NCI-H2171 (cell line): ENCODE measurements at places on chromosomes 3 and 15.

DNA sequence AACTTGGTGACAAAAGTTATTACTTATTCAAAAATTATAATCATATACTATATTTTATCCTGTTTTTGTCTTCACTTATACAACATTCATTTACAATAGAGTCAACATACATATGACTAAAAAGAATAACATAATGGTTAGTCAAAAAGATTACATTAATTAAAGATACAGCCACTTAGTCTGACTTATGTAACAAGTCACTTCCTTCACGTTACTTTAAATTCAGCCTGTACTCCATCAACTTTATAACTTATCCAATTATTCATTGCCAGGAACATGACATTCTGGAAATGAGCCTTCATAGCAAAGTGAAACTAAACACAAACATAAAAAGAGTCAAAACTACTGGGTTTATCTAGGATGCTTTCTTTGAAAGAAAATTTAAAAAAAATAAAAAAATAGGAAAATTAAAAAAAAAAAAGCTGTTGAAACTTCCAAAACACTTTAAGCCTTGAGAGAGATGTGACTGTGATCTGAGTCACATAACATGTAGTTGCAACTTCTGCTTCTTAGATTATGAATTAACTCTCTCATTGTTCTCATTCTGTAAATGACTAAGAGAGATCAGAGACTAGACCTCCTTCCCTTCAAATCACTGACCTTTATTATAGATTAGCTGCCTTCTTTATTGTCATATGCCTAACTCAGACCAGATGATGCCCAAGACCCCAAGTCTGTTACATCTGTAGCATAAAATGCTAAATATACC, 107.8 kb downstream of the MYRIP start:
- no peak for DNase-seq

- no peak for DNase-seq
These were observed 28.1 kb upstream of the GHSR start for GRCh38 chr3:172476347-172476746.

- no peak for DNase-seq
These were observed 27.6 kb downstream of the MAPKAPK3 start for GRCh38 chr3:50644561-50644960.

DNA sequence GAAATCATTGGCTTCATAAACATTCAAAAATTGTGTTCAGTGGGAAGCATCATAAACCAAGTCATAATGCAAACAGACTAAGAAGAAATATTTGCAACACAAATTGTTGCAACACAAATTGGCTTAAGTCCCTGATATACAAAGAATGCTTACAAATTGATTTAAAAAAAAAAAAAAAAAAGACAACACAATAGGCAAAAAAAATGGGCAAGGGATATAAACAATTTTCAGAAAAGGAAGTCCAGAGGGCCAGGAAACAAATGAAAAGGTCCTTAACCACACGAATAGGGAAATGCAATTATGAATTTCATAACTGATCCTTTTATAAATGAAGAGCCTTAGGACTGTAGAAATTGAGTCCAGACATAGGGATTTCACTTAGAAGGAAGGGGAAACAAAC, 98.9 kb downstream of the LRRK1 start:
- no peak for DNase-seq

DNA sequence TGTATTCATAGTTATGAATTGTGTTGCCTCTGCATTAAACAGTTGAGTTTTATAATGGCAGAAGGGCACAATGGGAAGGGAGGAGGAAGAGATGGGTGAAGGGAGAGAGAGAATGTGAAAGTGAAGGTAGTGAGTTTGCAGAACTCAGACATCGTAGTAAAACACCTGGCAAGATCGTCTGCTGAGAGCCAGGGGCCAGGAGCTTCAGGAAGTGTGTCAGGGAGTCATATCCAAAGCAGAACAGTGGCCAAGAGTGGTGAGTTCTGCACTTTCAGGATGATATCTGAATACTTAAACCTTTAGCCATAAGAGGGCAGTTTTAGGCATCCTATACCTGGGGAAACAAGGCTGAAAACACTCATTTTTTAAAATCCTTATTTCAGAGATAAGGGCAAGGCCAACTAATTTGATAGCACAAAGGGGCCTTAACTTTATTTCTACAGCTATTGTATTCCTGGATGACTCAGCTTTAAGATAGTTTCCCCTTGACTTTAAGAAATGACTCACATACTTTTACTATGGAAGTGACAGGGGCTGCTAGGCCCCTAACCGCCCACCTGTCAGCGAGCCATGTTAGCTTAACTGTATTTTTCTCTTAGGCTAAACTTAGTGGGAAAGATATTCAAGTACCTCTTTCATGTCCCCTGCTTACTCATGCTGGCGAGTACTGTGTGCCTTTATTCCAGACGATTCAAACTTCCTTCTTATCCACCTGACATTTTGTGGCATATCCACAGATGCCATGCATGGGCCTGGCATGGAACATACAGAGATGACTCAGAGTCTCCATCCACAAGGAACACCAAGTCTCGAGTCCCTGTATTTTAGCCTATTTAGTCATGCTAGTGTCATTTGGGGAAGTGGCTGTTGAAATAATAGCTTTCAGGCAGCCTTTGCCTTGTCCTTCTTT, 53.9 kb downstream of the RLBP1 start:
- no peak for DNase-seq
